Stimulated activated CD8-positive, alpha-beta memory T cell treated with anti-CD3 and anti-CD28 coated beads, Interleukin-7, amount 100 ng/mL, for 24 hours (primary cell): ENCODE measurements at places on chromosomes 3 and 15.
A peak's percentile ranks its signal among the peaks of the same experiment; 100 is the strongest.

- peak; percentile 19 for DNase-seq
Measured at GRCh38 chr3:39447637-39448483, 19.6 kb upstream of the MOBP start.

DNA sequence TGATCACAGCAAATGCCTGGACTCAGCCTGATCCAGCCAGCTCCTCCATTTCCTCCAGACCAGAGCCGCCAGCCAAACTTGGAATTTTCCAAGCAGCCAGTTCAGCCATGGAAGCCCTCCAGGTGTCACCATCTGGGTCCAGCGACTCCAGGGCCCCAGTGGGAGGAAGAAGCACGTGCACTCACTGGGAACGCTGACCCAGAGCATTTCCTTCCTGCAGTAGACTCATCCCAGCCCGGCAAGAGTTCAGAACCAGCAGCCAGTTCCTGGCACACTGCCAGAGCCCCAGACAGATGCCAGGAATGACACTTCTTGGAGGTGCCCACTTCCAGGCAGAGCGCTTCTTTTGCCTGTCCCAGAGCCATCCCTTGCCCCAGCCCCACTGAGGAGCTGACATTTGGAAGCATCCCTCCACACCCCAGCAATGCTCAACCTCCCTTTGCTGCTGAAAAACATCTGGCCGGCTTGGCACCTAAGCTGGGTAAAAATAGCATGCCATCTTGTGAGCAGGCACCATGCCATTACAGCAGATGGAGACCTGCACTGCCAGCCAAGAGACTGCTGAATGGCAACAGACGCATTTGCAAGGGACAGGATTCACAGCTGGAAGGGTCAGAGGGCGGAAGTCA, 460.3 kb upstream of the PROK2 start:
- DNase-seq, result no peak

- DNase-seq, result no peak
Measured at GRCh38 chr3:65605876-65606432, 432.8 kb downstream of the MAGI1 start.

DNA sequence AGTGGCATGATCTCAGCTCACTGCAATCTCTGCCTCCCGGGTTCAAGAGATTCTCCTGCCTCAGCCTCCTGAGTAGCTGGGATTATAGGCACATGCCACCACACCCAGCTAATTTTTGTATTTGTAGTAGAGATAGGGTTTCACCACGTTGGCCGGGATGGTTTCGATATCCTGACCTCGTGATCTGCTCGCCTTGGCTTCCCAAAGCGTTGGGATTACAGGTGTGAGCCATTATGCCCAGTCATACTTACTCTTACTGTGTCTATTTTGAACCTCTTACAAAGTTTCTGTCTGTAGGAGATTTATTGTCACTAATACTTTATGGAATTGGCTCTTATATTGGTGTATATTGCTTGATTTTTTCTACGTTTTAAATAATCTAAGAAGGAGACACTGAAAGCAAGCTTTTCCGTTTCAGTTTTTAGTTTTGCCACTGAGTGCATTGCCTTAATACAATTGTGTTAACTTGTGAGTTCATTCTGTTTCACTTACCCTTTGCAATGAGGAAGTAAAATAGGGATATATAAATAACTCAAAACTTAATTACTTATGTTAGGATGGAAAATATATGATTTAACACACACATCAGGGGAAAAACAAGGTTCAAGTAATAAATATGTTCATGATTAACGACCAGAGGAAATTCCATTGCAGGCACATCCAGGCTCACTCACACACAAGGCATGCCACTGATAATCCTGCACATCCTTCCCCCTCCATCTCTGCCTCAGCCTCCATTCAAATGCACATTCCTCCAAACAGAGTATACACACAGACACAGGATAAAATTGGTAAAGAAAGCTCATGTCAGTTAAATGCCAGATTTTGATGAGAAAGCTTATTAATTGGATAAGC, 279.3 kb upstream of the RASGRP1 start:
- DNase-seq, result no peak

GRCh38 chr3:132539681-132540080, 57.4 kb upstream of the ACKR4 start:
- DNase-seq, result no peak

DNA sequence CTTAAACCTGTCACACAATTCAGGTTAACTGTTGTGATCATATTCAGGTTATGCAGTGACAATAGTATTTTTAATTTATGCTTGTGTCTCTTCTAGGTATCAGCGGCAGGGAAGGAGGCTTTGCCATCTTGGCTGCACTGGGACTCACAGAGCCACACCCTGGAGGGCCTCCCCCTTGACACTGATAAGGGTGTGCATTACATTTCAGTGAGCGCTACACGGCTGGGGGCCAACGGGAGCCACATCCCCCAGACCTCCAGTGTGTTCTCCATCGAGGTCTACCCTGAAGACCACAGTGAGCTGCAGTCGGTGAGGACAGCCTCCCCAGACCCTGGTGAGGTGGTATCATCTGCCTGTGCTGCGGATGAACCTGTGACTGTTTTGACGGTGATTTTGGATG, 23.6 kb upstream of the BSN start:
- DNase-seq, result no peak

GRCh38 chr3:13235079-13235478, 161.8 kb upstream of the IQSEC1 start:
- DNase-seq, result no peak

GRCh38 chr15:51074926-51075325, 19.8 kb downstream of the TNFAIP8L3 start:
- no peak for DNase-seq
